ENCODE measurements at places on chromosomes 1 and 21.
A peak's percentile ranks its signal among the peaks of the same experiment; 100 is the strongest.

- DNase-seq, result no peak
Observed at GRCh38 chr1:224192082-224192788, 9.2 kb downstream of the DEGS1 start.

- no peak for DNase-seq
Observed at GRCh38 chr1:29291756-29292155, 55.4 kb downstream of the PTPRU start.

- DNase-seq, result no peak
Observed at GRCh38 chr1:50412813-50413476, 10.3 kb downstream of the DMRTA2 start.

GRCh38 chr1:188670837-188671236 is 1806.8 kb downstream of the BRINP3 start:
- DNase-seq, result peak; percentile 80

DNA sequence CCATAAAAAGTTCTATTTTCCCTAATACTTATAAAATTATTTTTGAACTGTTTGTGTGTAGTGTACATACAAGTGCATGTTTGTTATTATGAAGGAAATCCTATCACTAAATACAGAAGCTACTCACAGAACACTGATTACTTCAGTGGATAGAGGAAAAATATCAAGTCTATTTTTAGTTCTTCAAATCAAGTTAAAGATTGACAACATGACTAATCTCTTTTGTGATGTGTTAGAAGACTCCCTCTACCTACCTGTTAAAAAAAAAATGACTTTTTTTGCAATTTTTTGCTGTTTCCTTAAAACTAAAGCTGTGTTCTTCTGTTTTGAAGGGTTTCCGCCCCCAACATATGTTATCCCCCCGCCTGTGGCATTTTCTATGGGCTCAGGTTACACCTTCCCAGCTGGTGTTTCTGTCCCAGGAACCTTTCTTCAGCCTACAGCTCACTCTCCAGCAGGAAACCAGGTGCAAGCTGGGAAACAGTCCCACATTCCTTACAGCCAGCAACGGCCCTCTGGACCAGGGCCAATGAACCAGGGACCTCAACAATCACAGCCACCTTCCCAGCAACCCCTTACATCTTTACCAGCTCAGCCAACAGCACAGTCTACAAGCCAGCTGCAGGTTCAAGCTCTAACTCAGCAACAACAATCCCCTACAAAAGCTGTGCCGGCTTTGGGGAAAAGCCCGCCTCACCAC is 45.5 kb downstream of the NCF2 start:
- no peak for DNase-seq

DNA sequence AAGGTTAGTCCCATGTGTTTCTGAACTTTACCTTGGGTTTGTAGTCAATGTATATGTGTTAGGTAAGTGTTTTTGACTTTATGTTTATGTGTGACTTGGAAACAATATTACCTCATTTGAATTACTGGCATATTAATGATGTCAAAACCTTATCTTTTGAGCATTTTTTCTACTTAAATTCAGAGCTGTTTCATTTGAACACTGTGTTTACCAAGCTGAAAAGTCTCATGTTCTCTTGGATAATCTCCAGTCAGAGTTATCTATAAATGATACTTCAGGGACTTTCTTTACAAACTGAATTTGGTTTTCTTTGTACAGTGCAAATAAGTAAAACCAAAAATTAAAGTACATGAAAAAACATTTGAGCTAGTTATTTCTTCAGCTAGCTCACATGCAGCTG is 30.0 kb downstream of the ADAMTS1 start:
- DNase-seq, result no peak

DNA sequence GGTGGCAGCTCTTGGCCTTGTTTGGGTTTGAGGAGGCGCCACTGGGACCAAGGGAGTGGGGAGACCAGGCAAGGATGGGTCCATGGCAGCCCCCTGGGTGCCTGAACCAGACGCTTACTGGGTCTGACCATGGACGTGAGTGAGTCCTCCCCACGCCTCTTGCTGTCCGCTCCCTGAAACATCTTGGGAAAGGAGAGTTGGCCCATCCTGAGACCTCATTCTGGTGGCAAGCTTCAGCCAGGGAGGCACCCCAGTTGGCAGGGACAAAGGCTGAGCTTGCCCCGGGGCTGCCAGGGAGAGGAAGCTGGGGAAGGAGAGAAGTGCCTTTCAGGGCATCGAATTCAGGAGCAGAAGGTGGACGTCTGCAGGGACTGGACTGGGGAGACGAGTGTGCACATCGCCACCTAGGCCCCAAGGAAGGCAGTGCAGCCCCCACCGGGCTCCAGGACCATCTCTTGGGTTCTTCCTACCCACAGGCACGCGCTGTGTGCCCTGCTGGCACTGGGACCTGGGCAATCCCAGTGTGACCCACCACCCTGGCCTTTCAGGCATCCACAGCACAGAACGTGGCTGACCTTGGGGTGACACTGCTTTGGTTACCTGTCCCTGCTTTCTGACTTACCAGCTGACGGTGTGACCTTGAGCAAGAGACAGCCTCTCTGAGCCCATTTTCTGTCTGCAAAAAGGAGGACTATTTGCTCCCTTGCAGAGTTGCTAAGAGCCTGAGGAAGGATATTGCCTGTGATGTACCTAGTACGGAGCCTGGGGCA is 132.9 kb upstream of the WNT4 start:
- DNase-seq, result peak; percentile 67

GRCh38 chr1:37403166-37403565 is 71.2 kb upstream of the ZC3H12A start:
- DNase-seq, result no peak

GRCh38 chr1:8752921-8753713 is 64.3 kb downstream of the RERE start:
- no peak for DNase-seq

DNA sequence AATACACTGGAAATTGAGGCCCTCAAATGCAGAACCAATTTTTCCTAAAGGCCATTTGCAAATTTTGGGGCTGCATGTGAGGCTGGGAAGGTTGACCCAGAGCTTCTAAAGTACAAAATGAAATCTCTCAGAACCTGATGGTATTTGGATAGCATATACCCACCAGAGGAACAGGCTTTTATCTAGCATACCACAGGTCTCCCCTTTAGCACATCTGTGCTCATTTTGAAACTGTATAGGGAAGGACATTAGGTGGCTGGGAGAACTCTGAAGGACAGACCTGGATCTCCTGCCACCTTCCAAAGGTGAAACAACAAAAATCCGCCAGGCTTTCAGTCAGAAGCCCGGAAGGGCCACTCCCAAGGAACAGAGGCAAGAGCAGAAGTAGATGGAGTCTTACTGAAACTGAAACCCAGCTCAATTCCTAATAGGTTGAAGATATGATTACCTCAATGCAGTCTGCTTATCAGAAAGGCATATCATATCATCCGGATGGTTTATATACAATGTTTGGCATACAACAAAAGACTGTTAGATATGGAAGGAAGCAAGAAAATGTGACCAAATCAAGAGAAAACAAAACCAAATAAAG is 11.6 kb downstream of the CD55 start:
- DNase-seq, result no peak

- DNase-seq, result no peak
Observed at GRCh38 chr1:226532553-226532952, 16.0 kb upstream of the STUM start.

- no peak for DNase-seq
Observed at GRCh38 chr1:165639821-165640623, 9.0 kb downstream of the MGST3 start.

GRCh38 chr21:42609811-42610210 is 43.6 kb upstream of the PDE9A start:
- DNase-seq, result no peak

DNA sequence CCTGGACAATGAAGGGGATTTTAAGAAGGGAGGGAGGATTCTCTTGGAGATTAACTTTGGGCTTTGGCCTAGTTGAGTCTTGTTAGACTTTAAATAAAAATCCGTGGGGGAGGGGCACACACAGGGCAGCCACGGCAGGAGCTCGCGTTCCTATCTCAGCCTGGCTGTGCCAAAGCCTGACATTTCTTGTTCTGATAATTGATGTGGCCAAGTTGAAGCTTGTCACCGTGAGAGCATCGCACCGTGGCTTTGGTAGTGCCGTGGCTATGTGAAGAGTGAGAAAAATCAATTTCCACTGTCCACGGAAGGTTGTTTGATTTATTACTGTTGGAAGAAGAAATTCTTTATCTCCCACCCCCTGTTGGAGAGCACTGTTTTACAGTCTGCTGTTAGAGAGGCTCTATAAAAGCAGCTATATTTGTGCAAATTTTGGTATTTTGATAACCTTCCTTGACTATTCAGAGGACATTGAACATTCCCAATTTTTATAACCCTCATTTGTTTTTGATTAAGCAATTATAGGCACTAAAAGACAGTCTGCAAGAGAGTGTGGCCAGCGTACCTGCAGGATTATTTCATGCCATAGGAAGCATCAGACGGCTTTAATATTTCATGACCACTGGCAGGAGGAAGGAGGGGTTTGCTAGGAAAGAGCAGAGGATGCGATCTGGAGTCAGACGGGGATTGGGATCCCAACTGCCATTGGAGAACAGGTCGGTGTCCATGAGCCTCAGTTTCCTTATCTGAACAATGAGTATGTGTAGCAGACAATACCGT is 160.7 kb downstream of the KAZN start:
- DNase-seq, result no peak

DNA sequence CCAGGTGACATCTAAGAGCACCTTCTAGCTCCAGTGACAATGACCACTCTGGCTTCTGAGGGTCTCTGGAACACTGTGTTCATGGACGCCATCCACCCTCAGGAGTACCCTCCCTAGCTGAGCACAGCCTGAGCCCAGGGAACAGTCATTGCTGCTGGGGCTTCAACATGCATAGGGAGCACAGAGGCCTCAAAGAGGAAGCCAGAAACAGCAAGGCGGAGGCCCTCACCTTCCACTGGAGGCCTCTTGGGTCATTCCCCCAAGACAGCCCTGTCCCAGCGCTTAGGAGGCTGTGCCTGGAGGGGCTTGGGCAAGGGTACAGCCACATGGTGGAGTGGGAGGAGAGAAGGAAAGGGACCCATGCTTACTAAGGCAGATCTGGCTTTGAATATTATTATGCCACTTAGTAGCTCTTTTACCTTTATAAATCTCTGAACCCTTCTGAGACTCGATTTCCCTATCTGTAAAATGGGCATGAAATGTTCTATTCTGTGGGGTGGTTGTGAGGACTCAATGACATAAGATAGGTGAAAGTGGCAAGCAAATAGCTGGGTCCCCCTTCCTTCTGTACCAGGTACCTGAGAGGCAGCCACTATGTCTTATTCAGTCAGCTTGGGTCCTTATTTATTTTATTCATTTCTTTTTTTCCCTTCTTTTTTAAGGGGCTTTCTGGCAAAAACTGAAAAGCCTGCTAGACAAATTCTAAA is 32.8 kb downstream of the PTAFR start:
- DNase-seq, result no peak

DNA sequence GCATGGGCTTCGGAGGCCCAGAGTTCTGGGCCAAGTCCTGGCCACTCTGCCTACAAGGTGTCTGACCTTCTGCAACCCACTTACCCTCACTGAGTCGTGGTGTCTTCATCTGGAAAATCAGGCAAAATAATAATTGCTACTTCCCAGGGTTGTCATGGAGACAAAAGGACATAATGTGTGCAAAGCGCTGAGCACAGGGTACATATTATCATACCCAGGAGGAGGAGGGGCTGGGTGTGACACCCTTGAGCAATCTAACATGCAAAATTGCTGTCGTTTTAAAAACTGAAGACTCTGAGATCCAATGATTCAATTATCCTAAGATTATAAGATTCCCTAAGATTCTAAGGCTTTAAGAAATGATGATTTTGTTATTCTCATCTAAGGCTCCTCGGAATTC is 459.5 kb downstream of the PTPRU start:
- DNase-seq, result no peak

GRCh38 chr1:87588495-87588894 is 259.8 kb downstream of the LMO4 start:
- DNase-seq, result no peak

DNA sequence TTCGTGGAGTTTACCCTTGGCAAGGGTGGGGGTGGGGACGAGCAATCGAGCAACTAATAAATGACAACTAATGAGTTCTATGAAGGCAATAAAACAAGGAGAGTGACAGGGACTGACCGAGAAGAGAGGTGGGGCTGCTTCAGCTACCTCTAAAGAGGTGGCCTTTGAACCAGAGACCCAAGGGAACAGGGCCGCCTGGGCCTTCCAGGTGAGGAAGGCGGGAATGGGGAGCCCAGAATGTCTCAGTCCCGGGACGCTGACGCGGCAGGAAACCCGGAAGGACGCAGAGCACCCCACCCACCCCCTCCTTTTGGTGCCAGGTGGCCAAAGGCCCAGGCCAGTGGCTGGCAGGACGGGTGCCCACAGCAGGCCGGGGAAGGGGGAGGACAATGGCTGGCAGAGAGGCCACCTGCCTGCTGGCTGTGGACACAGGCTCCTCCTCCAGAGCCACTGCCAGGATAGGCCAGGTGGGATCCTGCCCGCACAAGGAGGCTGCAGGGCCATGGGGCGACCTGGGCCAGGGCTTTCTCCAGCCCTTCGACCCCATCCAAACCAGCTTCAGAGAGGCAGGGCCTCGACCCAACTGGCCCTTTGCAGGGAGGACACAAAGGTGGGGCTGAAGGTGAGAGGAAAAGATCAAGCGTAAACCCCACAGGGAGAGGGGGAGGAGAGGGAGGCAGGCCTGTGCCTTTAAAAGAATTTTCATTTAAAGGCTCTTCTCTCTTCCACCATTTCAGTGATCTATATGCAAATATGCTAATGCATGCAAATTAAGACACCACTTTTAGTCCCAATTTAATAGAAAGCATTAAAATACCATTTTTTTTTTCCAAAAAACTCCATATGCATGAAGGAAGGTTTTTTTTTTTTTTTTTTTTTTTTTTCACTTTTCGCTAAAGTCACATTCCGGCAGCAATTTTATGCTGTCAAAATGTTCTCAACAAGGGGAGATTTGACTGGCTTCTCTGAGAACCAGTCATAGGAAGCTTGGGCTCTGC is 58.1 kb downstream of the CASZ1 start:
- DNase-seq, result no peak

Data from PC-3 (cell line).